ENCODE measurements at places on chromosomes 7 and 10.

- DNase-seq = no peak
Observed at GRCh38 chr7:106260136-106260561, 24.6 kb downstream of the NAMPT start.

- DNase-seq = no peak
Observed at GRCh38 chr7:130505753-130506152, 13.9 kb downstream of the MEST start.

DNA sequence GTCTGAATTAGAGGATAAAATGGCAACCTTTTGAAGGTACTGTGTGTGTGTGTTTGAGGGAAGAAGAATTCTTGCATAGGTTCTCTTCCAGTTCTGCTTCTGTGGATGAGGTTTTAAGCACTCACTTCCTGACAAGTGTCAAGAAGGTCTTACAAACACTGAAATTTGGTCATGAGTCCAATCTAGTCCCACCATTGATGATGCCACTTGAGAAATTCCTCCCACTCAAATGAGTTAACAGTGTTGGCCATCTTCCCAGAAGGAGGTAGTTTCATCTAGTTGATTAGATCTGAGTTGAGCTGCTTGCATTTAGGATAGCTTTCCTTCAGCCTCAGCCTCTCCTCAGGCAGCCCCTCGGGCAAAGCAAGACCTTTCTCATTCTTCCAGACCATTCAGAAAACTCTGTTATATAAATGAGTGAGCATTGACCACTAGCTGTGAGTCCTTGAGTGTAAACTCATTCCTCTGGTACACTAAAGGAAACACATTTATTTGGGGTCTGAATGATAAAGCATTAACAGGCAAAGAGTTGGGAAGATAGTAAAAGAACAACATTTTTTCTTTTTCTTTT lies 189.5 kb downstream of the TRIL start:
- no peak for DNase-seq

- DNase-seq = no peak
Observed at GRCh38 chr10:124693801-124694416, 50.3 kb downstream of the FAM53B start.

DNA sequence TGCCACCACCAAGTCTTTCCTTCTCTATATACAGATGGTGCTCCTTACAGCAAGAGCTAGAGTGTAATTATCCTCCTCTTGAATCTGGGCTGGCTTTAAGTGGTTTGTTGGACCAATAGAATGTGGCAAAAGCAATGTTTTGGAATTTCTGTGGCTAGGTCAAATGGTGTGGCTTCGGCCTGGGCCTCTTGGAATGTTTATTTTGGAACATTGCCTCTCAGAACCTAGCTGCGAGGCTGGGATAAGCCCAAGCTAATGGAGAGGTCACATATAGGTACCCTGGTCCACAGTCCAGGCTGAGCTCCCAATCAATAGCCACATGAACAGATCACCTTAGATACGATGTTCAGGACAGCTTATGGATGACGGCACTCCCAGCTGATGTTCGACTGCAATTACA lies 556.7 kb downstream of the TYW1 start:
- no peak for DNase-seq

GRCh38 chr7:92837000-92837749 lies 802 bp upstream of the CDK6 start:
- DNase-seq = no peak

- no peak for DNase-seq
Observed at GRCh38 chr7:83677180-83677866, 28.4 kb upstream of the SEMA3E start.

DNA sequence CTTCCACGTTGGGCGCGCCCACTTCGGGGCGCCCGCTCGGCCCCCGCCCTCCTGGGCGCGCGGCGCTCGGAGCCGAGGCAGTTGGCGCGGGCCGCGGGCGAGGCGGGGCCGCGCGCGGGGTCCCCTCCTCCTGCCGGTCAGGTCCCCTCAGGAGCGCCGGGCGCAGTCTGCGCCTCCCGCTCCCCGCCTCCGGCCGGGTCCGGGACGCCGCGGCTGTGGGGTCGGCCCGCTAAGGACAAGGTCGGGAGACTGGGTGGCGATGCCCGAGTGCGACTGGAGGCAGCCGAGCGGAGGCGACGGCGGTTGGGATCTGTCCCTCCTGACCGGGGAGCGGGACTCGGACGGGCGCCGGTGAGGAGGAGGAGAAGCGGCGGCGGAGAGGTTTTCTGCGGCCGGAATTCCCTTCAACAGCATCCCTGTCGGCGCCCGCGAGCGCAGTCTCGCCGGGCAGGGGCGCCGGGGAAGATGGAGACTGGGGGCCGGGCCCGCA lies at the start of gene ATRNL1:
Gene ATRNL1, plus strand, starts transcription at position 80 of the 490 bp plus-strand sequence. Its CDS starts 386 bp downstream, at position 466.
- peak; percentile 9 for DNase-seq

GRCh38 chr7:16989811-16990413 lies 108.1 kb upstream of the AGR3 start:
- peak; percentile 67 for DNase-seq

- no peak for DNase-seq
Observed at GRCh38 chr7:159272739-159273138, 128.1 kb upstream of the VIPR2 start.

DNA sequence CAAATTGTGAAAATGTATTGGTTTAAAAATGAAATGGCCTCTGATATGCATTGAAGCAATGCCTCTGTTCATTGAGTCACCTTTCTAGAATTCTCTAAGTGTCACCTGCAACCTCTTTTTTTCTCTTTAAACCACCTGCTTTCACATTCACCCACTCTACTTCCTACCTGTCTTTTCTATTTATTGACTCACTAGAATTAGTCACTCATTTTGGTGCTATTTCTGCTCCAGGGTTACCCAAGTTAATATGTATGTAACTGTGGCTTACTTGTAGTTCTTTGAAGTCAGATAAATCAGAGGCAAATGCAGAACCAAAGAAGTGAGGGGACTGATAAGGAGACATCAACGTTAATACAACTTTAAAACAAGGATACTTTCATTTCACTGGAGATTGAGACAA lies 674.7 kb downstream of the CCSER2 start:
- DNase-seq = no peak

DNA sequence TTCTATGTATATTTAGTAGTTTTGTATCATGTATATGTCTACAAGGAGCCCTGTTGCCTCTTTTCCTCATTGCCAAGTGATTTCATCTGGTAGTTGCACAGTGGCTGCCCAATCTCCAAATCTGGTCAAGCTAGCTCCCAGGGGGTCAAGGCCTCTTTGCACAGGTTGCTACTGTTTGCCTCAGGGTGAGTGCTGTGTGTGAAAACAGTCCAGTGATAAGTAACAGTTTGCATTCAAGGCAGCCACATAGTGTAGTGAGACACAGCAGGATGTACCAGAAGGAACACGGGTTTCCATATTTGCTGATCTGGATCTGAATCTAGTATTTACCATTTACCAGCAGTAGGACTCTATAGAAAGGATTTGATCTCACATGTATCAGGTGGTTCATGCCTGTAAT lies 13.3 kb upstream of the EPC1 start:
- DNase-seq = no peak

- no peak for DNase-seq
Observed at GRCh38 chr10:12834116-12834665, 167.3 kb downstream of the CCDC3 start.

- no peak for DNase-seq
Observed at GRCh38 chr7:123711832-123712293, 36.9 kb downstream of the WASL start.

DNA sequence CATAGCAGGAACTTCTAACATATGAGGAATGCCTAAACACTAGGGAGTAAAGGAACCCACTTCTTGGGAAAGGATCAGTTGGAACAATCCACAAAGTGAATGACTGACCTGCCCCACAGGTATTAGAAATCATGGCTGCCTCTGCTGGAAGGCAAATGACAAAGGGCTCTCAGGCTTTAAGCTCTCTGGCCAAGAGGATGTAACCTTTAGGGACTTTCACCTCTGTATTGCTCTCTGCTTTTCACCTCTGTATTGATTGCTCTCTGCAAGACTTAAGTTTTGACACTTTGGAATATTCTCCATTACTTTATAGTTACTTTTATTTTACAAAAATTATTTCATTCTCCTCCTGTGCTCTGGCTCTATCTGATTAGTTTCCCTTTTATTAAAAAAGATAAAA lies 248.0 kb downstream of the LRRTM3 start:
- no peak for DNase-seq

GRCh38 chr7:66952343-66953043 lies 31.5 kb downstream of the TMEM248 start:
- DNase-seq = peak; percentile 84

DNA sequence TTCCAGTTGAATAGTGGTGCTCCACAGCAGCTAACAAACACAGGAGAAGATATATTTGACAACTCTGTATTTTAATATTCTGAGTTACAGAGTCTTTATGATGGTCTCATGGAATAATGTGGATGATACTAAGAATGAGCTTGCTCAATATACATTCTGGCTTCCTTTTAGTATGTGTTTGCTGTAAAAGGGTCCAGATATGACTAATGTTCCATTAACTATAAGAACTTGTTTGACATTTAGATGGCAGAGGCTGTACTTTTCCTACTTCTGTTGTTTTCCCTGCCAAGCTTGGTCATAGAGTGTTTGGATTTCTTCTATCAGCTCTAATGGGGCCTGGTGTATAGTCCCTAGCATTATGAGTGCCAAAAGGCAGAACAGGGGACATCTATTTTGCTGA lies 61.5 kb upstream of the GPR22 start:
- DNase-seq = no peak

DNA sequence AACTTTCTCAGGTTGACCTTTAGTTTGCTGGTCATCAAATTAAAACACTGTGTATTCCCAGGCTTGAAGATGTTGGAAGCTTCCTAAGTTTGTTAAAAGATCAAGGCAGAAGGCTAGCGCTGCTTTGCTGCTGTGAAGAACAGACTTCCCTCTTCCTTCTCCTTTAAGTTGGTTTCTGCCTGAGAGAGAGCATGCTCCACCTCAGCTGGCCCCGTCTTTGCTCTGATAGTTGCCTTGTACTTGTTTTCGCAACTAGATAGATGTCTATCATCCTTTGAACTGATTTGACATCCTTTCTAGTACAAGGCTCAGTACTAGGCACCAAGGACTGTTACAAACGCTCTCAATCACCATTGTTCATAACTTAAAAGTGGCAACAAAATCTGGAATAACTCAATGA lies 177.8 kb upstream of the MKLN1 start:
- DNase-seq = no peak

GRCh38 chr10:76150139-76150875 lies 718.9 kb downstream of the LRMDA start:
- DNase-seq = peak; percentile 37

DNA sequence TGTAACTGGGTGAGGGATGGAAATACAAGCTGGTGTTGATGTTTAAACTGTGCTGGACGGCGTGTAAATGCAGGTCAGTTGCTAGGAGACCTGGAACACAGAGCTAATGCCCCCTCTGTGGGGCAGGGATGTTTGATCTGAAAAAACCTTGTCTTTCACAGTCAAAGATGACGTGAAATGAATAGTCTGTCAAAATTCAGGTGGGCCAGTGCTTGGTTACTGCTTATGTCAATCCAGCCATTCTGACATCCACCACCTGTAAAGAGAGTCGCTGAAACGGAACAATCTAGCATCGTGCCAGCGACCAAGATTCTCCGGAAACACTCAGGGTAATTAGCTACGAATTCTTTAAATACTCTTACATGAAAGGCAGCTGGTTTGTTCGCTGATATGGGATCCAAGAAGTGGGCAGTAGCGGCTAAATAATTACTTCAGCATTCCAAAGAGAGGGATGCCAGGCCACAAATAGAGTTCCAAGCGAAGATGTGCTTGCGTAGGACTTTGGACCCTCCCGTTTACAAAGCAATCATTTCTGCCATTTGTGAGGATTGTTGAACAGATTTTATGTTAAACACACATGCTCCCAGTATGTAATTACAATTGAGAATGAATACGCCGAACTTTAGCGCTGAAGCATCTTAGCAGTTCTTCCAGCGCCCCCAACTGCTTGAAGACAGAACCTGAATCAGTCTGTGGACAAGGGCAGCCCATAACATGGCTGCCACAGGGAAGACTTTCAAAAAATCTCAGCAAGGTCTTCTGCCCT lies 7.3 kb upstream of the ASB4 start:
- peak; percentile 54 for DNase-seq

GRCh38 chr7:40221836-40222235 lies 87.0 kb downstream of the SUGCT start:
- DNase-seq = no peak

- no peak for DNase-seq
Observed at GRCh38 chr7:28280516-28280915, 99.9 kb upstream of the JAZF1 start.

- DNase-seq = no peak
Observed at GRCh38 chr10:62866451-62866850, 50.3 kb upstream of the EGR2 start.

- DNase-seq = peak; percentile 2
Observed at GRCh38 chr10:22183771-22184461, 33.9 kb downstream of the EBLN1 start.

GRCh38 chr10:36331121-36331520 lies 689.0 kb upstream of the FZD8 start:
- no peak for DNase-seq

DNA sequence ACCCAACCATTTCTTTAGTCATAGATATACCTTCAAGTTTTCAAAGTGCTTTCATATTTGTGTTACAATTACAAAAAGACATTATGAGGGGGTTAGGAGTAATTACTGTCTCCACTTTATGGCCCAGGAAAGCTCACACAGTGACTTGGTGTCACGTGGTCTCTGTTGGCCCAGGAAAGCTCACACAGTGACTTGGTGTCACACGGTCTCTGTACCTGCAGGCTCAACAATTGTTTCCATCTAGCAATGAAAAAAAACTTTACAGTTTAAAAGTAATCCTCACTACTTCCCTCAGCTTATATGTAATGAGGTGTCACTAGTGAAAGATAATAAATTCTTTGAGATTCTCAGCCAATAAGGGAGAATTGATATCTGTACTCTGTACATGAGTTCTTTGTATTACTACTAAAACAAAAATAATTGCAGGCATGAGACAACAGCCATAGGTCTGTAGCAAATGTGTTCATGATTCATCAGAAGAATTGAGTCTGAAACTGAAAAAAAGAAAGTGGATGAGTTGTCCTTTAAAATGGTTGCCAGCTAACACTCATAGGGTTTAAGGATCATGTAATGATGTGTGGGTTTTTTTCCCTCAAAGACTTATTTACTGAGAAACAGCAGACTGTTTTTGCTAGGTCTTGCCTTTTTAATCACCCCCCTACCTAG lies 10.9 kb downstream of the OGDH start:
- DNase-seq = peak; percentile 84

DNA sequence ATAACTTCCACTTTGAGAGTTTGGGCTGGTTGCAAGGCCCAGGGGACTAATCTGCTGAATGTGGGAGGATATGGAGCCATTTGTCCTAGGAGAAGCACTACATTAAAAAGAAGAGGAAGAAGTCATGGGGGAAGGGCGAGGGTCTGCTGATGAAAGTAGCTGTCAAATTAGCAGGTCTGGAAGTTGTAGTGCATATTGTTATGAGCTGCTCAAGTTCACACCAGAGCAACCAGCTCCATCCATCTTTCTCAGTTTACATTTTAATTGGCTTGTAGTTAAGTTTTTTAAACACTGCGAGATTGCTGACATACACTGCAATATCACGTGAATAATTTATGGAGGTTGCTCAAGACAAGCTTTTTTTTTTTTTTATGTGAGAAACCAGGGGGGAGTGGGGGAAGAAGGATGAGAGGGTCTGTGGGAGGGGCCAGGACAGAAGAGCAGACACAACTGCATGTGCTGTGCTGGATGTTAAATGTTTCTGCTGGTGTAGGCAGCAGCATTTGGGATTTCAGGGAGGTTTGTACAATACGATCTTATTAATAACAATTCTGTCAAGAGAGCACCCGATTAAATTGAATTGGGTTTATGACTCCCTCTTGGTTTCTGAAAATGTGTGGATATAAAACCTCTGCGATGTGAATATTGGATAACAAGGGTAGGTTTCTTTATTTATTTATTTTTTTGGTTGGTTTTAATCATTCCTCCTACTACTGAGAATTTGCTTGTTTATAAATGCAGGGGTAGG lies 759.0 kb upstream of the GALNT17 start:
- DNase-seq = no peak

- DNase-seq = no peak
Observed at GRCh38 chr7:45295222-45295621, 137.6 kb downstream of the RAMP3 start.
